ENCODE measurements at places on chromosomes 13 and 19. TPM values are rescaled to one million over a fixed set of nuclear protein-coding genes. Genes with fewer than 3 reads are reported as not detected.

GRCh38 chr13:68345963-68346531 is 1115.9 kb upstream of the PCDH9 start:
- no peak for DNase-seq

DNA sequence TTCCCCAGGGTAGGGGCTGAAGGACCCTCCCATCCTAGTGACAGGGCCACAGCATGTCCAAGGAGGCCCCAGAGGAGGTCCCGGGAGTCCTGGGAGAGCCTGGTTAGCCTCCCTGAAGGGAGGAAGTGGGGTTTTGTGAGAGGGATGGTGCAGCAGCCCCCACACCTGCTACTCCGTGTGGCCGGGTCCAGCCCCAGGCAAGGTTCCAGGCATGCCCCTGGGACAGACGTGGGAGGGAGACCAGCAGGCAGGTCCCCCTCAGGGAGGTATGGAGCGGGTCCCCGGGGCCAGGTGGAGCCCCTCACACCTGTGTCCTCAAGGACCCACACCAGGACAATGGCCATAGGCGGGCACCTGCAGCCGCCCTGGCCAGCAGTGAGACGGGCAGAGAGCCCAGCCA is 1.9 kb upstream of the F7 start:
- DNase-seq, result no peak

- no peak for DNase-seq
Measured at GRCh38 chr19:41638641-41639081, 11.8 kb upstream of the CEACAM4 start.

WDR87 gene
- not detected for total RNA-seq

DNA sequence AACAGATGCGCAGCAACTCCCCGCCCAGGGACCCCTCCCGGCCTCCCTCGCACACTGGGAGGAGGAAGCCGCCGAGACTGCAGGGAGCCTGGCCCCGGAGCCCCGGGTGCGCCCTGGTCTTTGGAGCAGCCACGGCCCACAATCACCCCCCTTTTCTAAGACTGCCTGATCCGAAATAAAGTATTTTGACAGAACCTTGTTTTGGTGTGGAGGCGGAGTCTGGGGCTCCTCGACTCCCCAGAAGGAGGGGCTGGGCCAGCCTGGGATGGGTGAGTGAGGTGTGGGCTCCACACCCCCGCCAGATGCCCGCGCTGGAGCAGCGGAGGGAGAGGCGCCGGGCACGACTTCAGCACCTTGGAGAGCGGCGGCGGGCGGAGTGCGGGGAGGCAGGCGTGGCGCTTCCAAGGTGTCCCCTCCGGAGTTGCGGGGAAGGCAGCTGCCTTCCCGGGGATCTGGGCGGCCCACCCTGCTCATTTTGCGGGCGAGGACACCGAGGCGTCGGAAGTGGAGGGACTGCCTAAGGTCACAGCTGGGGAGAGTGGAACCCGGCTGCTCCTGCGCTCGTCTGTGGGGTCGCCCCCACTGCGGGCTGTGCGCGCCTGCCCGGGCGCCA is 9.4 kb downstream of the SIRT6 start:
- DNase-seq, result no peak

Data from mesenteric fat pad (tissue), 1 donor.